ENCODE measurements at places on chromosomes 7 and 10. TPM values are rescaled to one million over a fixed set of nuclear protein-coding genes. Genes with fewer than 3 reads are reported as not detected.
A peak's percentile ranks its signal among the peaks of the same experiment; 100 is the strongest.

Gene HABP2
- total RNA-seq = not detected

Gene MAT1A
- total RNA-seq = not detected

GRCh38 chr10:104579136-104579535 lies 62.0 kb upstream of the SORCS3 start:
- no peaks in the 10 kb centered on the region for H3K36me3 ChIP-seq
- H3K4me1 ChIP-seq = no peaks in the 10 kb centered on the region
- DNase-seq = no peak
- H3K27ac ChIP-seq = no peak overlapping the region
- no peaks in the 10 kb centered on the region for H3K27me3 ChIP-seq

DNA sequence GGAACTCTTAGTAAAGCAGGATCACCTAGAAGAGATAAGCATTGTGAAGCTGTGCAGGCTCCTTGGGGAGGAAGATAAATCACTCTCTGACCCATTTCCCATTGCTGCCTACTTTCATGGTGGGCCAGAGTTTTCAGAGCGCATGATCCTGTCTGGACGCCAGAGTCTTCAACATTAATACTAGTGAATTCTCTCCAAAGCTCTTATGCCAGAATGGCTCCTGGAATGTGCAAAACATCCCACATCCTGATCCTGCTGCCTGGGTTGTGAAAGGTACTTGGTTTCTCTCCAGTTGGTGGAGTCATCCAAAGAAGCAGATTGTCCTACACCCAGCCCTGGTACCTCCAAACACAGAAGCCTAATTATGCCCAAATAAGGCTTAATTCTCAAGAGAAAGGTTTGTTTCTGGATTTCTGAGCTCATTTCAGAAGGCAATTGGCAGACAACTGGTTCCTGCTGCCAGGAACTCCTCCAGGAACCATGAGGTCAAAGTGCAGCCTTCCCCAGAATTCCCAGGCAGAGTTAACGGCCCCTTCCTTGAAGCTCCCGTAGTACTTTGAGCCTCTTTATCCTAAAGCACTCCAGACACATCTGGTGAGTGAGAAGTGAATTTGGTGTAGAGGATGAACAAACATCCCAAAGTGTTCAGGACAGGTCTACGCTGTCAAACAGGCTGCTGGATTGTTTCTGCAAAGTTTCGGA lies 495.2 kb downstream of the PLXNA4 start:
- H3K27me3 ChIP-seq = no peaks in the 10 kb centered on the region
- peaks cover 18% of the 10 kb centered on the region for H3K4me1 ChIP-seq
- H3K36me3 ChIP-seq = no peaks in the 10 kb centered on the region
- H3K27ac ChIP-seq = peak overlapping the region; percentile 33

GRCh38 chr10:111725050-111725449 lies 458.5 kb downstream of the GPAM start:
- no peaks in the 10 kb centered on the region for H3K27me3 ChIP-seq
- H3K36me3 ChIP-seq = no peaks in the 10 kb centered on the region
- no peak overlapping the region for H3K4me3 ChIP-seq
- no peak for DNase-seq
- H3K27ac ChIP-seq = no peak overlapping the region

GRCh38 chr7:2411815-2412586 lies 8.6 kb downstream of the CHST12 start:
- peak overlapping the region; percentile 6 for H3K27ac ChIP-seq
- peaks cover 22% of the 10 kb centered on the region for H3K4me1 ChIP-seq
- H3K4me3 ChIP-seq = no peak overlapping the region
- DNase-seq = no peak

GRCh38 chr10:49610114-49610457 lies at the start of gene SLC18A3:
Gene SLC18A3 (plus strand): TSS chr10:49610310. CDS start chr10:49610741, 431 bp downstream.
- no peaks in the 10 kb centered on the region for H3K36me3 ChIP-seq
- H3K4me3 ChIP-seq = peak within 1 kb of the TSS; percentile 43
- no peak for DNase-seq

- peaks cover 20% of the 10 kb centered on the region for H3K4me1 ChIP-seq
- no peaks in the 10 kb centered on the region for H3K36me3 ChIP-seq
- H3K27me3 ChIP-seq = no peaks in the 10 kb centered on the region
- DNase-seq = no peak
- no peak overlapping the region for H3K4me3 ChIP-seq
- H3K27ac ChIP-seq = no peak overlapping the region
Observed at GRCh38 chr7:37212051-37212450, 236.6 kb downstream of the ELMO1 start.

DNA sequence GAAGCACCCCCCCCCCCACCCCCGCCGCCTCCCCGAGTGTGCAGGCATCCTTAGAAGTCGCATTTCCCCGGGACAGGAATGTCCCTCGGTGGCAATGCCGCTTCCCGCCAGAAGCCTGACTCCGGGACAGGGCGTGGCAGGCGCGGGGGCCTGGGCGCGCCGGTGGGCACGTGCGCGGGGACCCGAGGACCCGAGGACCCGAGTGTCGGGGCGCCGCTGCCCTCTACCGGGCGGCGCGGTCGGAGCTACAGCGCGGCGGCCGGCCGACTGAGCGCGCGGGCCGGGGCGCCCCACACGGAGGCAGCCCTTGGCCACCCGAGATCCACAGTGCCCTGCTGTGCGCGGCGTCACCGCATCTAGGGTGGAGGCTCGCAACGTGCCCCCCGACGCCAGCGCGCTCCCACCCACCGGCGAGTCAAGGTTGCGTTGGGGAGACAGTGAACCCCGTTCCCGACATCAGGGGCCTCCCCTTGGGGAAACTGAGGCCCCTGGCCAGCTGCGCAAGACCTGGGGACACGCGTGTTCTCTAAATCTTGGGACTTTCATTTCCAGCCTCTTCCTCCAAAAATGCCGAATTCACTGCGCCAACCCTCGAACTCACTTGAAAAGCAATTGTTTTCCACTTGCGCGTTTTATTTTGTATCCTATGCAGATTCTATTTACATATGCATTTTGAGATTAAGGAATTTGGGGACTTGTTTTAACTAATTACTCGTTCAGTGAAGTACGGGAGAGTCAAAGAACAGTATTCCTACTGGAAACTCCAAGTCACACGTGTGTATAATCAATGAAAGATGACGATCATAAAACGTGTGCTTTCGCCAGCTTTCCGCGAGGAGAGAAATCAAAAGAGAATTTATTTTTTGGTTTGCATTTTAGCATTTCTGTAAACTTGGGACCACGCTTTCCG lies 3.1 kb upstream of the CUX1 start:
- peak overlapping the region; percentile 58 for H3K27ac ChIP-seq
- DNase-seq = no peak
- no peaks in the 10 kb centered on the region for H3K27me3 ChIP-seq
- no peaks in the 10 kb centered on the region for H3K36me3 ChIP-seq

Gene AZGP1
- total RNA-seq = not detected

Gene CYP26A1
- total RNA-seq = not detected

Gene DKK1
- total RNA-seq = 3.2 TPM

GRCh38 chr7:93894966-93895640 lies 4.5 kb upstream of the TFPI2 start:
- DNase-seq = no peak

GRCh38 chr10:86757113-86757972 lies 924 bp downstream of the BMPR1A start:
- peaks cover 68% of the 10 kb centered on the region for H3K4me1 ChIP-seq
- no peaks in the 10 kb centered on the region for H3K36me3 ChIP-seq
- H3K27ac ChIP-seq = peak overlapping the region; percentile 99
- no peak for DNase-seq

DNA sequence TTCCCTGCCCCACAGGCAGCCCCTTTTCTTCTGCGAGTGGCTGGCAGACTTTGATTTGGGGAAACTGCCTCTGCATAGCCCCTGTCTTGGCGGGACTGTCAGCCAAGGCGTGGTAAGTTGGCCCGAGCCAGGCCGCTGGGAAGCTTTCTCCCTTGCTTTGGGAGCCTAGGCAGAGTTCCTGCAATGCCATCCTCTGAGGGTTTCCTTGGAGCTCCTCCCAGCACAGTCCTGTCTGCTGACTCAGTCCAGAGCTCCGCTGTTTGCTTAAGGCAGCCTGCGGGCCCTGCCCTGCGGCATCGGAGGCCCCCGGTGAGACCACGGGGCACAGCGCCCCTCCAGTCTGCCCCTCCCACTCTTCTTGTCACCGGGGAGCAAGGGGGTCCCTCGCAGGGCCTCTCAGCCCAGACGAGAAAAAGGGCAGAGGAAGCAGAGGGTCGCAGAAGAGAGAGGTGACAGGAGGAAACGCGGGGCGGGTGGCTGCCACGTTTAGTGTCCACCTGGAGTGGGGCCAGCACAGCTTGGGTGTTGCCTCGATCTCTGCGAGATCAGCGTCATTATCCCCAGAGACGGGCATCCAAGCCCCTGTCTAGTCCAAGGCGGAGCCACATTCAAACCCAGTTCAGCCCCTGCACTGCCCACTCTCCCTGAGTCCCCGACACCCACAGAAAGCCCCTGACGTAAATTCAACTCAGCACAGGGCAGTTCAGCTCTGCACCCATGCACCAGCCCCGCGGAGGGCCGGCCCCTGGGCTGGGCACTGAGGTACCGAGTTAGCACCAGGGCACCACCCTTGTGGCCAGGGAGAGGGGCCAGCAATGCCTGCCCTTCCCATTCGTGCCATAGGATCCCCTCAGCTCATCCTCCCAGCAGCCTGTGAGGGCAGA lies 59.0 kb upstream of the CHST15 start:
- H3K27ac ChIP-seq = peak overlapping the region; percentile 89
- no peaks in the 10 kb centered on the region for H3K36me3 ChIP-seq
- DNase-seq = peak; percentile 36

Gene CPA1
- total RNA-seq = 1.8 TPM

Gene ADAM12
- total RNA-seq = 0.27 TPM

Gene OR9A2
- not detected for total RNA-seq

Gene H2BK1
- total RNA-seq = not detected

Gene DYNC1I1
- total RNA-seq = 69.1 TPM

- H3K4me3 ChIP-seq = no peak overlapping the region
- no peak for DNase-seq
- H3K27ac ChIP-seq = no peak overlapping the region
- no peaks in the 10 kb centered on the region for H3K4me1 ChIP-seq
Observed at GRCh38 chr7:34080513-34080912, 175.2 kb downstream of the BMPER start.

- H3K27me3 ChIP-seq = no peaks in the 10 kb centered on the region
- no peaks in the 10 kb centered on the region for H3K4me1 ChIP-seq
- peaks cover 39% of the 10 kb centered on the region for H3K36me3 ChIP-seq
- H3K27ac ChIP-seq = no peak overlapping the region
- H3K4me3 ChIP-seq = no peak overlapping the region
- DNase-seq = no peak
Observed at GRCh38 chr10:112159469-112159868, 24.1 kb downstream of the GPAM start.

DNA sequence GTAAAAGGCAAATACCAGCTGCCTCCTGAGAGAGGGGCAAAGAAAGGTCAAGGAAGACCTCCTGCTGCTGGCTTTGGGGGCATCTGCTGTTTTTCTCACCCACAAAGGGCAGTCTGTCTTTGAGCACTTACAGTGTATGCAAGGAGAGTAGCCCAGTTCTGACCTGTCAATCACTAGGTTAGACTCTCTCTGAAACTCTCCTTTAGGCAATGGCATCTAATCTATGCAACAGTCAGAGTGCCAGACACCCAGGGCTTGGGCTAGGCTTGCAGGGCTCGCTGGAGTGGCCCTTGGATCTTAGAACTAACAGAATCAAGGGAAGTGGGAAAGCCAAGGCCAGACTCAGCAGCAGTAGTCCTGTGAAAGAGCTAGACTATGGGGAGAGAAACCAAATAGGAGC lies 522.9 kb downstream of the NRG3 start:
- H3K27me3 ChIP-seq = no peaks in the 10 kb centered on the region
- no peak for DNase-seq

GRCh38 chr10:102657984-102658724 lies 13.9 kb downstream of the TRIM8 start:
- no peak overlapping the region for H3K4me3 ChIP-seq
- DNase-seq = no peak
- peak overlapping the region; percentile 10 for H3K27ac ChIP-seq
- peaks cover 3% of the 10 kb centered on the region for H3K4me1 ChIP-seq
- no peaks in the 10 kb centered on the region for H3K27me3 ChIP-seq
- H3K36me3 ChIP-seq = peaks cover 51% of the 10 kb centered on the region

GRCh38 chr7:88361357-88361756 lies 54.7 kb upstream of the STEAP4 start:
- no peaks in the 10 kb centered on the region for H3K27me3 ChIP-seq
- no peak overlapping the region for H3K4me3 ChIP-seq
- no peak overlapping the region for H3K27ac ChIP-seq

DNA sequence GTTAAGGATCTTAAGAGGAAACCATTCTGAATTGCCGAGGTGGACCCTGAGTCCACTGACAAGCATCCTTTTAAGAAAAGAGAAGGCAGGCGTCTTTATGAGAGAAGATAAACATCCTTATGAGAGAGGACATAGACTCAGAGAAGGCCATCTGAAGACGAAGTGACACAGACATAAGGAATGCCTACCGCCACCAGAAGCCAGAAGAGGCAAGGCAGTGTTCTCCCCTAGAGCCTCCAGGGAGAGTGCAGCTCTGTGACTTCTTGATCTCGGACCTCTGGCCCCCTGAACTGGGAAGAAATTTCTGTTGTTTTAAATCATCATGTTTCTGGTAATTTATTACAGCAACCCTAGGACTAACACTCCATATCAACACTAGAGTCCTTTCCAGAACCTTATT lies 25.2 kb upstream of the ING3 start:
- DNase-seq = no peak
- H3K36me3 ChIP-seq = no peaks in the 10 kb centered on the region
- H3K4me3 ChIP-seq = no peak overlapping the region
- no peaks in the 10 kb centered on the region for H3K27me3 ChIP-seq
- no peak overlapping the region for H3K27ac ChIP-seq
- no peaks in the 10 kb centered on the region for H3K4me1 ChIP-seq

Gene DDC
- total RNA-seq = not detected

Gene CCDC7
- 70.8 TPM for total RNA-seq

GRCh38 chr7:81769891-81770727 lies at the start of gene HGF:
Gene HGF (minus strand): TSS chr7:81770047. CDS start chr7:81769971, 76 bp downstream.
- H3K36me3 ChIP-seq = no peaks in the 10 kb centered on the region
- no peaks in the 10 kb centered on the region for H3K27me3 ChIP-seq
- peaks cover 7% of the 10 kb centered on the region for H3K4me1 ChIP-seq
- peak within 1 kb of the TSS; percentile 76 for H3K4me3 ChIP-seq

GRCh38 chr7:14576578-14576977 lies 326.0 kb downstream of the DGKB start:
- H3K27ac ChIP-seq = no peak overlapping the region
- H3K4me3 ChIP-seq = no peak overlapping the region
- no peak for DNase-seq

- H3K36me3 ChIP-seq = no peaks in the 10 kb centered on the region
- no peak for DNase-seq
- no peak overlapping the region for H3K4me3 ChIP-seq
- no peak overlapping the region for H3K27ac ChIP-seq
- no peaks in the 10 kb centered on the region for H3K4me1 ChIP-seq
- no peaks in the 10 kb centered on the region for H3K27me3 ChIP-seq
Observed at GRCh38 chr7:134362587-134363483, 46.1 kb upstream of the SLC35B4 start.

DNA sequence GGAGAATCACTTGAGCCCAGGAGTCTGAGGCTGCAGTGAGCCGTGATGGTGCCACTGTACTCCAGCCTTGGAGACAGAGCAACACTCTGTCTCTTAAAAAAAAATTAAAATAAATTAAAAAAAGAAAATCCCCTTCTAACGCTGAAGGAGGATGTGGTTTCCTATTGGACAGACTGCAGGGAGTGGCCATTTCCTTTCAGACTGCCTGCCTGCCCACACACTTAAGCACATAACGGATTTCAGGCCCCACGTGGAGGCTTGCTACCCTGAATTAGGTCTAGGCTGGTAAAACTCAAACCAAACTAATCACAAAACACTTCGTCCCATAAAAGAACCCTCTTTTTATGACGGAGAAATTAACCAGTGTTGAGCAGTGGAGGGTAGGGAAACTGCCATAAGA lies 34.0 kb downstream of the GATA3 start:
- H3K36me3 ChIP-seq = no peaks in the 10 kb centered on the region
- H3K4me1 ChIP-seq = no peaks in the 10 kb centered on the region
- H3K27me3 ChIP-seq = no peaks in the 10 kb centered on the region
- H3K4me3 ChIP-seq = no peak overlapping the region
- DNase-seq = no peak

Gene AGAP5
- total RNA-seq = 4.5 TPM

Gene NRBF2
- 13.1 TPM for total RNA-seq
